ENCODE measurements at places on chromosomes 11 and 22.

GRCh38 chr11:102611291-102611690 lies 13.8 kb downstream of the MMP20 start:
- no peak for DNase-seq

DNA sequence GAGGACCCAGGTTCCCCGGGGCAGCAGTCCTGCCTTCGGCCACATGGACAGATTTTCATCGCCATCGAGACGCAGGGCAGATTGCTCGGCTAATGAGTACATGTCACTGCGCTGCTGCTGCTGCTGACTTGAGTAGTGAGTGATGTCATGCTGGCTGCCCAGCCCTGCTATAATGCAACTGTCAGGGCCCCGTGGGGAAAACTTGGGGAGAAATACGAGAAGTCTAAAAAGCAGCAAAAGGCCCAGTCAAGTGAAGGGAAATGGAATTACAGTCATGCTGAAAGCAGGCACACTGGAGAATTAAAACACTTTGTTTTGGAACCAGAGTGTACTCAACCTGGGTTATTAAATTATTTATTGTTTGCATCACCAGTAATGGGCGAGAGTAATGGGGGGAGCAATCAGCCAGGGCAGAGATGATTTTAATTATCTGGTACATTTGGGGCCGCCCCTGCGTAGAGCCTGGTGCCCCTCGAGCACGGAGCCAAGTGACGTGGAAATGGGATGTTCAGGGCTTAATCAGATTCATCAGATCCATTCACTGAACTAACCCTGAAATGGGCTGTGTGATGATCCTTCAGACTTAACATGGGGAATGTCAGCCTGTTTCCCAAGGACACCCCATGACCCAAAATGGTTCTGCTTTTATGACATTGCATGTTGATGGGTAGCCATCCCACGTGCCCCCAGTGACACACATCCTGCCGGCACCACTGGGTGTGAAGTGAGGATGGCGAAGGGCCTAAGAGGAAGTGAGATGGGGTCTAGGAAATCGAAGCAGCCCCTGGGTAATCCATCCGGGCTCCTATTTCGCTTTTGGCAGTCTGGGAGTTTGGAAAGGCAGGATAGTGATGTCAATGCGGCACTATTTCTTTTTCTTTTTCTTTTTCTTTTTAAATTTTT lies 241.6 kb upstream of the CADM1 start:
- no peak for DNase-seq

- DNase-seq, result no peak
Observed at GRCh38 chr11:24082860-24083259, 414.0 kb upstream of the LUZP2 start.

DNA sequence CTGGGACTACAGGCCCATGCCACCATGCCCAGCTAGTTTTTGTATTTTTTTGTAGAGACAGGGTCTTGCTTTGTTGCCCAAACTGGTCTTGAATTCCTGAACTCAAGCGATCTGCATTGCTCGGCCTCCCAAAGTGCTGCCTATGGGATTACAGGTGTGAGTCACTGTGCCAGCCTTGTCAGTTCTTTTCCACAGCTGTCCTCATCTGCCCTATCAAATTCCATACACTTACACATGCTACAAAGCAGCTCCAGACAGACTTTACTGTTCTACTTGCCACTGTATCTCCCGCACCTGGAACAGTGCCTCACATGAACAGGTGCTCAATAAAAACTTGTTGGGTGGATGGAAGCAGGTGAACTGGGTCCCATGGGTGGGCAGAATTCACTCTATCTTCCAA lies 8.2 kb downstream of the STX5 start:
- no peak for DNase-seq

GRCh38 chr22:20979243-20979809 lies 2.8 kb upstream of the LZTR1 start:
- DNase-seq, result no peak

DNA sequence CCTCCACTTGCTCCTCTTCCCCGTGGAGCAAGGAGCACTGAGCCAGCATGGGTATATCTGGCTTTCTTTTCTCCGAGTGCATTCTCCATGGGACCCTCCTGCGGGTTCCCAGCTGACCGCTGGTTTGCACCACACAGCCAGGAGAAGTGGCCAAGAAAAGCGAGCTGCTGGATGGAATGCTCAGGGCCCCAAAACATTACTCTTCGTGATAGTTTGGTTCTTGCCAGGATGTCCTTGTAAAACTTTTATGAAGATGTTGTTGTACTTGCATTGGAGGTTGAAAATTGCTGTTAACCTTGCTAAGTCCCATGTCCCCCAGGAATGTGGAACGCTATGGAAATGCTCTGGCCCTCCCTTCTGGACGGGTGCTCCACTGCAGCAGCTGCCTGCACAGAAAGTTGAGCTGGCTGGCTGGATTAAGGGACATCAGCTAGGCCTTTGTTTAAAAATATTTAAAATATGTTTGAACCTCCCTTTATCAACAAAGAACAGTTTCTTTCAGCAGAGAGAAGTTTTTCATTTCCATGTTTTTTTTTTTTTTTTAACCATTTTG lies 68.7 kb downstream of the ZNRF3 start:
- no peak for DNase-seq

GRCh38 chr11:132685174-132685611 lies 847.1 kb downstream of the OPCML start:
- DNase-seq, result no peak

- DNase-seq, result no peak
Observed at GRCh38 chr11:65560555-65561418, 2.6 kb upstream of the LTBP3 start.

- DNase-seq, result no peak
Observed at GRCh38 chr22:33756508-33756949, 163.7 kb downstream of the LARGE1 start.

DNA sequence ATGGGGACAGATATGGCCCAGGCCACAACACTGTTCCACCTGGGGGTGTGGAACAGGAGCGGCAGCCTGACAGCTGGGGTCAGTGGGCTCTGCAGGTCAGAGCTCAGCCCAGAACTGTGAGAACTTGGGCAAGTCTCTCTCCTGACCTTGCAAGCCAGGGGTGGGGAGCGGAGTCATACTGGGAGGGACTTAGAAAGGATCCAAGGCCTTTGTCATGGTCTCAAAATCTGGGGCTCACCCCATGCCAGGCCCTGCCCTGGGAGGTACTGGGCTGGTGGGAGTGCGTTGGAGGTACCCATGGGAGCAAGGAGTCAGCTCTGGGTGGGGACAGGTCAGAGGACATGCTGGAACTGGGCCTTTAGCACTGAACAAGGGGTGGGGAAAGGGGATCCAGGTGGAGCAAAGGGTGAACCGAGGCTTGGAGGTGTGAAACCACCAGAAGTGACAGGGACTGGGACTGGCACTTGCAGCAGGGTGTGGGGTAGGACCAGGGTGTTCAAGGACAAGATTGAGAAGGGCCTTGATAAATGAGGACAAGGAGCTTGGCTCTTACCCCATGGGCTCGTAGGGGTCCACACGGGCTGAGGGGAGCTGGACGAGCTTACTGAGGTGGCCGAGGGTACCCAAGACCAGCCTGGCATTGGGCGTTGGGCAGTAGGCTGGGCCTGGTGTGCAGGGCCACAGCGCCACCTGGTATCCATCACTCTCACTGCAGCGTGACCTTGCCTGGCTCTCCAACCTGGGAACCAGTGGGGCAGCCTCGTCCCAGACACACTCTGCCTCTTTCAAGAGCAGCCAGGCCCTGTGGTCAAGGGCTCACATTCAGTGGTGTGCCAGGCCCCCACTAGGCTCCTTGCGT lies 7.4 kb upstream of the PMM1 start:
- no peak for DNase-seq

- no peak for DNase-seq
Observed at GRCh38 chr11:120917559-120918239, 106.2 kb upstream of the TBCEL start.

GRCh38 chr11:96257972-96258934 lies 84.7 kb downstream of the MAML2 start:
- peak; percentile 51 for DNase-seq

DNA sequence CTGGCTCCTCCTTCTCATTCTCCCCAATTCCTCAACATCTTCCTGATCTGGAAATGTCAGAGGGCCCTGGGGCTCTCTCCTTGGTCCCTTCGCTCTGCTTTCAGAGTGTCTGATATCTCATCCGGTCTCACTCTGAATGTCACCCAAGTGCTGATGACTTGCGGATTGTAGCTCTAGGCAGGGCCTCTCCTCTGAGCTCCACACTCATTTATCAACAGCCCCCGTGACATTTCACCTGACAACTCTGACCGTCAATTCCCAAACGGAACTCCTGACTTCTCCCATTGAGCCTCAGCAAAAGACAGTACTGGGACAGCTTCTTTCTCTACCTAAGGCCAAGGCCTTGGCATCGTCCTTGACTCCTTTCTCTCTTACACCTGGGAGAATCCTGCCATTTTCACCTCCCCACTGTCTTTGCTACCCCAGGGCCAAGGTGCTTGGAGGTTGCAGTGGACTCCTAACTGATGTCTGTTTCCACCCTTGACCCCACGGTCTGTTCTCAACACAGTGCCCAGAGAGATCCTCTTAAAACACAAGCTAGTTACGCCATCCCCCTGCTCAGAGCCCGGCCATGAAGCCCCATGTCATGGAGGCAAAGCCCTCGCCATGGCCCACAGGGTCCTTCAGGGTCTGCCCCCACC lies 57.5 kb upstream of the THY1 start:
- DNase-seq, result no peak

DNA sequence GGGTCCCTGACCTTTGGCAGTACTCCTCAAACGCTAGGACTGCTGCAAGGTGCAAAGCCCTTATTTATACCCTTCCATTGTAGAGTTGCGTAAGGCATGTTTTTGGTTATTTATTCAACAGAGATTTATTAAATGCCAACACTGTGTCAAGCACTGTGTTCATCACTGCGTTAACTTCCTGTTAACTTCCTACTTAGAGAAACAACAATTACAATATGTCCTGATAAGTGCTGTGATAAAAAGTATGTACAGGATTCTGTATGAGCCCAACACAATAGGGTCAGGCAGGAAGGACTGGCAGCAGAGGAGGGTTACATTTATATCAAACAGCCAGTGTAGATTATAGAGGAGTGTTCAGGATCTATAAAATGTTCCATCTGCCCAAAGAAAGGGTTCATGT lies 812.8 kb upstream of the API5 start:
- DNase-seq, result no peak

GRCh38 chr11:76793391-76794291 lies 10.5 kb downstream of the TSKU start:
- DNase-seq, result no peak

DNA sequence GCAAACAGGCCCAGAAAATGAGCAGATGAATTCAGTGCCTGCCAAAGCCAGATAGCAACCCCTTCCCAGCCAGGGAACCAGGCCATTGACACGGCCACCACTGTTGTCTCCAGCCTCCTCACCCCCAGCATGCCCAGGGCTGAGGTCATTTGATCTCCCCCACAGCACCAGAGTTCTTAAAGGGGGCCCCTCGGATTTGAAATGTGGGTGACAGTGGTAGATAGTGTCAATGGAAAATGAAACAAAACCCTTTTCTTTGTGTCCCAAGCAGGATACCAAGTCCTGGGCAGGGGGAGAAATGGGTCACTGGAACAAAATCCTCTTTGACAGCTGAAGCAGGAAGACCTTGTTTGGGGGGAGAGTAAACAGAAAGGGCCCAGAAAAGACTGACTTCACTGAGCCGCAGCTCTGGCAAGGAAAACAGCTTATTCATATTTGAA lies 14.3 kb upstream of the ACCSL start:
- no peak for DNase-seq

DNA sequence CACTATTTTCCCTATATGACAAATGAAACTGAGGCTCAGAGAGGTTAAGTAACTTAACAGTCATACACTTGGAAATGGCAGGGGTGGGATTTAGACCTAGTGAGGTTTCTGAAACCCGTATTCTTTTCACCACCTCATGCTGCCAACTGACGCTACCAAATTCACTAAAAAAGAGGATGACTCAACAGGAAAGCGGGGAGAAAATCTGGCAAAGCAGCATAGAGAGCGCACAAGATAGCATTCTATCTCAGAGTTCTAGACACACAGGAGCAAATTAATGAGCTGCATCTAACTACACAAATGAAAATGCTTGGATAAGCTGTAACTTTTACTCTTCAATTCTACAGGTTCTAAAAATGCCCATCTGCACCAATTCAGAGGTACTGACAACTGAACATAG lies 136.4 kb downstream of the RBFOX2 start:
- no peak for DNase-seq

DNA sequence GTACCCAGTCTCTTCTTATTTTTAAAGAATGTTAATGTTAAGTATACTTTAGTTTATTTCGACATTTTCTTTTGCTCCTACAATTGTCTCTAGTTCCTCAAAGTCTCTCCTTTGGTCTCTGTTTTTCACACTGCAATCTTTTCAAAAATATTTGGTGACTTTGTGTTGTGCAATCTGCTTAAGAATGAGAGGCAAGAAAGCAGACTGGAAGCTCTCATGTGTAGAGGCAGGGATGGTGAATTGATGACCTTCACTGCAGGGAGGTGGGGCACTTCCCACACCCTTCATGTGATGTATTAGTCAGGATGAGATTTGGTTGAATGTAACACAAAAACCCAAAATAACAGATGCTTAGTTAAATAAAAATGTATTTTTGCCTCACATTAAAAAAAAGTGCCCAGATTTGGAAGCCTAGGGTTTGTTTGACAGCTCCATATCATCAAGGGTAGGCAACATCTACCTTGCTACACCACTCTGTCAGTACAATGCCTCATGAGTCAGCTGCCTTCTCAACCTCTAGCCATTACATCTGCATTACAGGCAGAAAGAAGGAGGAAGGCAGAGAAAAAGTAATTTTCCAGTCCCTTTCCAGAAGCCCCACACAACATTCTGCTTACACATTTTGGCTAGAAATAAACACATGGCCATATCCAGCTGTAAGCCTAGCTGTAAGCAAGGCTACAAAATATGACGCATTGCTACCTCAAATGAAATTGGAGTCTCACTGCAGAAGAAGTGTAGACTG lies 3.8 kb upstream of the MMP27 start:
- DNase-seq, result no peak

DNA sequence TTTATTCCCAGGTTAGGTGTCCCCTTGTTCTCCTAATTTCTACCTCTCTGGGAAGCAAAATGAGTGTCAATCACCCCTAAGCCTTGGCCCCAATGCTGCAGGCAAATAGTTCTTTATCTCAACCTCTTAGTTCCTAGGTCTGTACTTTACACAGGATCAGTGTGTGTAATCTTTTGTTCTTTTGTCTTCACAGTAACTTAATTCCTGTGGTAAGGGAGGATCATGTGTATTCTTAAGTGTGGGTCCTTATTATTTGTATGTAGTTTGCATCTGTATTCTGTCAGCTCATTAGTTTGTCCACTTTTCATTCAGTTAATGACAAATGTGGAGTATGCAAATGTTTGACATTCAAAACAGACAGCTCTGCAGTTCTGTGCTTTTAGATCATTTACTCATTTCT lies 166.7 kb downstream of the FAT3 start:
- no peak for DNase-seq

- DNase-seq, result no peak
Observed at GRCh38 chr22:28053896-28054818, 135.1 kb upstream of the PITPNB start.

DNA sequence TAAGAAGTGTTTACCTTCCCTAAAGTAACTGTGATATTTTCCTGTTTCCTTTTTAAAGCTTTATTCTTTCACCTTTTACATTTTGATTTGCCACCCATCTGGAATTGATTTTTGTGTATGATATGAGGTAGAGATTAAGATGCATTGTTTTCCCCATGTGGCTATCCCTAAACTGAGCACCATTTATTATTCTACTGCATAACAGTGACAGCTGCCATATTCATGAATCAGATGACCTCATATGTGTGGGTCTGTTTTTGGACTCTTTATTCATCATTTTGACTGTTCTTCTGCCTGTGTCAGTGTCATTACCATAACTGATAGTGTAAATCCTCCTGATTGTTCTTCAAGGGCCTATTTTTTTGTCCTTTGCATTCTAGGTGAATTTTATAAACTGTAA lies 50.8 kb downstream of the HIPK3 start:
- no peak for DNase-seq

- no peak for DNase-seq
Observed at GRCh38 chr11:8038811-8039529, 42.0 kb upstream of the TUB start.
